ENCODE measurements at places on chromosomes 4 and X. TPM values are rescaled to one million over a fixed set of nuclear protein-coding genes. Genes with fewer than 3 reads are reported as not detected.

DNA sequence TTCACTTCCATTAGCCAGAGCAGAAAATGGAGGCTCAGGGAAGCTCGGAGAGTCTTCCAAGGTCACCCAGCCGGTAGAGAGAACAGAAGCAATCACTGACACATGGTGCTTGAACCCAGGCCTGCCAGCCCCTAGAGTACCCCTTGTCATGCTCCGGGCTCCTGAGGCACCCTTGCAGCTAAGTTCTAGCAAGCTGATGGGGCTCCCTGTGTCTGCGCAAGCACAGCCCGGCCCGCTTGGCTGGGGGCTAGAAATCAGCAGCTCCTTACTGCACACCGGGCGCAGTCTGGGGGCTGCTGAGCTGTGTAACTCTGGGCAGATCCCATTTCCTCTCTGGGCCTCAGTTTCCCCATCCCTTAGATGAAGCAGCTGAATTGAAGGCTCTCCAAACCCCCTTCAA, 102.1 kb upstream of the PSAPL1 start:
- H3K4me3 ChIP-seq = no peak overlapping the region
- DNase-seq = no peak
- no peaks in the 10 kb centered on the region for H3K27me3 ChIP-seq
- H3K27ac ChIP-seq = no peak overlapping the region
- no peaks in the 10 kb centered on the region for H3K4me1 ChIP-seq

- H3K27me3 ChIP-seq = no peaks in the 10 kb centered on the region
- no peaks in the 10 kb centered on the region for H3K4me1 ChIP-seq
- H3K27ac ChIP-seq = no peak overlapping the region
Measured at GRCh38 chrX:100895365-100896075, 21.4 kb upstream of the NOX1 start.

DNA sequence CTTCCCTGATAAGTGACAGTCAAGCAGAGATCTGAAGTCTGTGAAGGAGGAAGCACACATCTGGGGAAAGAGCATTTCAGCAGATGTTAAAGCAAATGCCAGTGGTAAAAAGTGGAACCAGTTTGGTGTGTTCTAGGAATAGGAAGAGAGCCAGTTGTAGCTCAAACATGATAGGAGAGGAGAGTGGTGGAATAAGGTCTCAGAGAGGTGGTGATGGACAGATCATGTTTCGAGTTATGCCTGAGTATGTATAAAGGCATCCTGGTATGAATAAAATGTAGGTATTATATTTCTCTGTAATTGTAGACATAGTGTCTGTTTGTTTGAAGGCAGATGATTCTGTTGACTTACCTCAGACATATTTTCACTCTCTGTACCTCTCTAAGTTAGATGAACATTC, 89.1 kb downstream of the LARP7 start:
- DNase-seq = no peak
- no peaks in the 10 kb centered on the region for H3K4me1 ChIP-seq
- H3K4me3 ChIP-seq = no peak overlapping the region
- no peaks in the 10 kb centered on the region for H3K36me3 ChIP-seq

GRCh38 chr4:160745126-160745525, 1418.7 kb downstream of the FSTL5 start:
- no peaks in the 10 kb centered on the region for H3K36me3 ChIP-seq
- H3K27ac ChIP-seq = no peak overlapping the region
- no peaks in the 10 kb centered on the region for H3K27me3 ChIP-seq
- DNase-seq = no peak

GRCh38 chr4:41572956-41573355, 35.0 kb downstream of the LIMCH1 start:
- H3K4me3 ChIP-seq = no peak overlapping the region
- peaks cover 18% of the 10 kb centered on the region for H3K4me1 ChIP-seq
- H3K27me3 ChIP-seq = no peaks in the 10 kb centered on the region
- DNase-seq = no peak

- H3K4me3 ChIP-seq = no peak overlapping the region
- H3K27ac ChIP-seq = no peak overlapping the region
- no peak for DNase-seq
- no peaks in the 10 kb centered on the region for H3K27me3 ChIP-seq
Measured at GRCh38 chr4:120694973-120695372, 227.6 kb downstream of the PRDM5 start.

CENPU gene
- 2.2 TPM for total RNA-seq

- DNase-seq = no peak
- H3K36me3 ChIP-seq = no peaks in the 10 kb centered on the region
Measured at GRCh38 chrX:12548746-12549145, 242.5 kb upstream of the PRPS2 start.

DCLK2 gene
- 2.9 TPM for total RNA-seq

- DNase-seq = no peak
- no peaks in the 10 kb centered on the region for H3K27me3 ChIP-seq
Measured at GRCh38 chrX:14865201-14865600, 7.7 kb downstream of the FANCB start.
